ENCODE measurements at places on chromosomes 13 and 19.

GRCh38 chr19:22610121-22610520 is 24.0 kb upstream of the ZNF492 start:
- no peak for DNase-seq

DNA sequence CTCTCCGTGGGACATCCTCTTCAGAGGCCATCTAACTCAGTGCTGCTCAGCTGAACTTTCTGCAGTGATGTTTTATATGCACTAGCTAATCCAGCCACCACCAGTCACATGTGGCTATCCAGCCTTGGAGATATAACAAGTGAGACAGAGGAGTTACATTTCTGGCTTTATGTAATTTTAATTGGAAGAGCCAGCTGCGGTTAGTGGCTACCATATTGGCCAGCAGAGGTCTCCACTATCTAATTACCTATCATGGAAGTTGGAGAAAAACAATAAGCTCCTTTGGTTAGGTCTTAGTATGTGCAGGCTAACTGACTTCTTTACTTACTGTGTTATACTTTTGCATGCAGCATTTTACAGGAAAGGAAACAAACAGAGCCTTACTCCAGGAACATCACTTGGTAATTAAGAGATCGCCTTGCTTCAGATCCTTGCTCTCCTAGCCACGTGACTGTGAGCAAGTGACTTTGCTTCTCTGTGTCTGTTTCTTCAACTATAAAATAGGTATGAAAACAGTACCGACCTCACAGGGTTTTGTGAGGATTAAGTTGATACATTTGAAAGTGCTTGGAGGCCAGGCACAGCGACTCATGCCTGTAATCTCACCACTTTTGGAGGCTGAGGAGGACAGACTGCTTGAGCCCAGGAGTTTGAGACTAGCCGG is 1.6 kb upstream of the KLK10 start:
- DNase-seq, result peak; percentile 40

GRCh38 chr19:13797870-13798269 is 2.6 kb downstream of the ZSWIM4 start:
- no peak for DNase-seq

DNA sequence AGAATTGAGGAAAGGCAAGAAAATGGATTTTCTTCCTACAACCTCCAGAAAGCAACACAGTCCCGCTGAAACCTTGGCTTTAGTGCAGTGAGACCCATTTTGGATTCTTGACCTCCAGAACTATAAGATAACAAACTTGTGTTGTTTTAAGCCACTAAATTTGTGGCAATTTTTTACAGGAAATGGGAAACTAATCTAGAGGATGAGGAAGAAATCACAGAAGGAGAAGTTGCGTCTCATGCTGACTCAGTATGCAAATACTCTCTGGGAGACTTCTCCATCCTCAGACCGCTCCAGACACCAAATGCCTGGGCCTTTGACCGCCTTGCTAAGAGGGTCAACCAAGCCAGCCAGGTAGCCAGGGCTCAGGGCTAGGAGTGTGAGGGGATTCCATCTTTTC is 13.1 kb upstream of the CEACAM16 start:
- no peak for DNase-seq

DNA sequence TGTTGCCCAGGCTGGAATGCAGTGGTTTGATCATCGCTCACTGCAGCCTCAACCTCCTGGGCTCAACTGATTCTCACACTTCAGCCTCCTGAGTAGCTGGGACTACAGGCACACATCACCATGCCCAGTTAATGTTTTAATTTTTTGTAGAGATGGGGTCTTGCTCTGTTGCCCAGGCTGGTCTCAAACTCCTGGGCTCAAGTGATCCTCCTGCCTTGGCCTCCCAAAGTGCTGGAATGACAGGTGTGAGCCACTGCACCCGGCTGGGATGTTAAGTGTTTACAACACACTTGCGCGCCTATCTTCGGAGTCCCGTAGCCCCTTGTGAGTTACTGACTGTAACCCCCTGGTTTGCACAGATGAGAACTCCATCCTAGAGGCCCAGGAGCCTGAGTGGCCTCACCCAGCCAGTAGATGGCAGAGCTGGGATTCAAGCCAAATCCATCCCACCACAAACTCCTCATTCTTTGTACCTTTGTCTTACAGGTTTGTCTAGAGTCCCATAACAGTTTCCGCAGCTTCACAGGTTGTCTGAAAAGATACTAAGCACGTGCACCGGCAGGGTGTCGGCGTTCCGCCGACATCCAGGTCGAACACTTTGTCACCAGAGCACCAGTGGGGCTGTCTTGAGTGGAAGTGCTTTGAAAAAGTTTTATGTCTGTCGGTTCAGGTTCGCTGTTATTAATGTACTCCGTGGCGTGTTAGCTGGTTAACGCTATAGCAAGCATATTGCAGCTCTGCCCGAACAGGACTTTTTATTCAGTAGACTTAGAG is 14.7 kb downstream of the MAG start:
- peak; percentile 61 for DNase-seq

DNA sequence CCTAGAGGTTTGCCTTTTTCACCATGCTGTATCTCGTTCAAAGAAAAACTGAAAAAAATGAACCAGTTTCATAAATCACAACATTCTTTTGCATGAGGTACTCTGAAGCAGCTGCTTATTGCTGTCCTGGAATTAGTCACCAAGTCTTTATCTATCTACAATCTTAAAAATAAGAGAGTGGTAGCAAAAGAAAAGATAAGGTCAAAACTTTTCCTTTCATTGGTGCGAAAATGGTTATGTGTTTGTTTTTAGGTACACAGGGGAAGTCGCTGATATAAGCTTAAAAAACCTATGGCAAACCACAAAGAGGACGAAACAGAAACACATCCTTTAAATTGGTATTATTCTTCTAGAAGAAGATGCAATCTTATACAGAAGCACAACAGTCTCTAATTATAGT is 20.7 kb downstream of the OBI1 start:
- DNase-seq, result no peak

Data from HepG2 (cell line).